Peyer's patch (tissue), 4 donors: ENCODE measurements at places on chromosomes 6 and 20. TPM values are rescaled to one million over a fixed set of nuclear protein-coding genes. Genes with fewer than 3 reads are reported as not detected.

GRCh38 chr20:704726-705125, 29.1 kb upstream of the SCRT2 start:
- DNase-seq: no peak

- DNase-seq: no peak
Measured at GRCh38 chr6:37748118-37748517, 50.4 kb upstream of the MDGA1 start.

GRCh38 chr6:135022050-135022697, 32.4 kb downstream of the HBS1L start:
- no peak for DNase-seq

The FILIP1 gene
- total RNA-seq: 4.1 TPM

The COQ3 gene
- not detected for total RNA-seq

The OR2J2 gene
- total RNA-seq: not detected

DNA sequence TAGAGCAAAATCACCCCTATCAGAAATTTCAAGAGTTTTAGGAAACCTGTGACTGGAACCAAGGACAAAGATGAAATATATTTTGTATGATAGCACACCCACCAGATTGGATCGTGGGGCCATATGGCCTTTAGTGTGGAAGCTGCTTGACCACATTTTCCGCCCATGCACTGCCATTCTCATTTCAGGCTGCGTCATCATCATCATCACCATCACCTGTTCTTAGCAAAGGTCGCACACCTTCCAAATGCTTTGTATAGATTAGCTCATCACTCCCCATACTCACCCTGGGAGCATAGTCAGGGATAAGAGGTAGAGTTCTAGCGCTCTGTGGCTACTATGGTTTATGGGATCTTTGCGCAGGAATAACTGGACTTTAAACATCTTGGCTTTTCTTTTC, 185.7 kb downstream of the MTHFD1L start:
- DNase-seq: no peak

- peak; percentile 58 for DNase-seq
Measured at GRCh38 chr6:6546318-6547109, 42.0 kb upstream of the LY86 start.

GRCh38 chr6:123953920-123954319, 150.3 kb downstream of the NKAIN2 start:
- DNase-seq: no peak

DNA sequence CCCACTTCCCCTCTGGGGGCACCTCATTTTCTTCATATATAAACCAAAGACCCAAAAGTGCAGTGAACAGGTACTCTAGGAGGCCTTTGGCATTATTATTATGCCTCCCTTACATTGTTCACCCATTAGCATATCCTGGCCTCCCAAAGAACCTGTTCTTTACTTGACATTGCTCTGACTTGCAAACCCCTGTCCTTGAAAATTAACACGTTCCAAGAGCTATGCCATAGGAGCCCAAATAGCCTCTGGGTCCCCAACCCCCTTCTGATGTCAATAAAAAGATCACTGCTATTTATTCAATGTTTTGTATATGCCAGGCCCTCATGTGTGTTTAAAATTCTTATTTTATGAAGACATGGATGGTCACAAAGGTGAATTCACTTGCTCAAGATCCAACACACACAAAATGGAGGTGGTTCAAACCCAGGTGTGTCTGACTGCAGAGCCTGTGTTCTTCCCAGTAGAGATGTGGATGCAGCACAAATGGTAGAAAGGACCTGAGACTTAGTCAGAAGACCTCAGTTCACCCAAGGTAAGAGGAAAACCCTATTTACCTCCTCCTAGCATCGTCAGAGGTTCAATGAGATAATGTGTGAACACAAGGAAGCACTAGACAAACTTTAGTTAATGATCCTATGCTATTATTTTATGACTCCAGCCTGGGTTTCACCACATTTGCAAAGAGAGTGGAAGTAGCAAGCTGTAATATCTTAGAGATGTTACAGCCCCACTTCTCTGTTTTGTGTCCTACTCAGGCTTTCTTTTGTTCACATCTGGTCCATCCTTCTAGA, 36.6 kb downstream of the BCL2L1 start:
- no peak for DNase-seq

- DNase-seq: no peak
Measured at GRCh38 chr6:151112130-151112529, 127.6 kb upstream of the AKAP12 start.

The LAMA4 gene
- total RNA-seq: 29.4 TPM

DNA sequence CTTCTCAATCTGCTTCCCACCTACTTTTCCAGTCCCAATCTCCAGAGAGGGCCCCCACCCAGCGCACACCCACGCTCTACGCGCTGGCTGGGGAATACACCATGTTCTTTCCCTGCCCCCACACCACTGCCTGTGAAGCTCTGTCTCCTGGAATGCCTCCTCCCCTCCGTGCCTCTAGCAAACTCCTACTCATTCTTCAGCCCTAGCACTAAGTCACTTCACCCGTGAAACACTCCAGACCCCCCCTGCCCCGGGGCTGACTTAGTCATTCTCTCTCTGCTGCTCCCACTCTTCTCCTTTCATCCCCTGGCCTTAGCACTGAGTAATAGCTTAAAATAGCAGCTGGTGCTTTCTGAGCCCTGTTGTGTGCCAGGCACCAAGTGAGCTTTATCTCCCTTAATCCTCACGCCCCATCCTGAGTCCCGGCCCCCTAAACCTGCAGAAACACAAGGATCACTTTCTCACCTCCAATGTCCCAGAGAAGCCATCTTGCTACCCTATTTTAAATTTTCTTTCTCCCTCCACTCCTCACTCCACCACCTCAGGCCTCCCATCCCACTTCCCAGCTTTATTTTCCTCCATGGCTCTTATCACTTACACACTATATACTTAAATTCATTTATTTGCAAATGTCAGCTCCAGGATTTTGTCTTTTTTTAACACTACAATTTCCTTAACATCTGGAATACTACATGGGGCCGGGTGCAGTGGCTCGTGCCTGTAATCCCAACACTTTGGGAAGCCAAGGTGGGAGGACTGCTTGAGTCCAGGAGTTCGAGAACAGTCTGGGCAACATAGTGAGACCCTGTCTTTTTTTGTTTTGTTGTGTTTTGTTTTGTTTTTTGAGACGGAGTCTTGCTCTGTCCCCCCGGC, 6.3 kb upstream of the PARD6B start:
- no peak for DNase-seq
